D721Med (cell line): ENCODE measurements at places on chromosomes 3 and 15.

- no peak for DNase-seq
Measured at GRCh38 chr15:60255390-60255789, 142.4 kb downstream of the ANXA2 start.

DNA sequence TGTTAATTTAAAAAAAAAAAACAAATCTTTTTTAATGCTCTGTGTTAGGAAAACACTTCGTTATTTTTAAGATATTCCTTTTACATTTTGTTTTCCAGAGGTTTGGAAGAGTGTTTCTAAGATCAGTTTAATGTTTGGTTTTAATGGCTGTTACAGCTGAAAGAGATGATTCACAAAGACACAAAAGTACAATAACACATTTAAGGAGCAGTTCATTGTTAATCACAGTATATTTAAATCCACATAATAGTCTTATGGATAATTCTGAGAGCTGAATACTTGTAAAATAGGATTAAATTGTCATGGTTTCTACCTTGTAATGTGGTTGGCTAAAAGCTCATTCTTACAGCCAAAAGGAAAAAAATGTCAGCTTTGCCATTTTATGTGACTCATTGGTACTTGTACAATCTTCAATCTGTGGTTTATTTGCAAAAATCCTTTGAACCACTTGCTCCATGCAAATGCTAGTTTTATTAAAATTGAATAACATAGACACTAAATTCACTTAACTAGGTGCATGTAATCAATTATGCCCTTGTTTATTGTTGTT lies 426.4 kb downstream of the NLGN1 start:
- no peak for DNase-seq

- DNase-seq: no peak
Measured at GRCh38 chr3:61526308-61526707, 35.1 kb upstream of the PTPRG start.

GRCh38 chr15:70053001-70053715 lies 44.6 kb downstream of the TLE3 start:
- DNase-seq: no peak

- DNase-seq: no peak
Measured at GRCh38 chr3:168248383-168249204, 152.9 kb upstream of the GOLIM4 start.

- no peak for DNase-seq
Measured at GRCh38 chr15:27028858-27029477, 58.0 kb downstream of the GABRG3 start.
